ENCODE measurements at places on chromosomes 4 and X. TPM values are rescaled to one million over a fixed set of nuclear protein-coding genes. Genes with fewer than 3 reads are reported as not detected.

The MAGEE1 gene
- 15.9 TPM for polyA plus RNA-seq

The HEPH gene
- polyA plus RNA-seq: 8.1 TPM

The SLC2A9 gene
- 5.2 TPM for polyA plus RNA-seq

The IKBKG gene
- 15.2 TPM for polyA plus RNA-seq

The CCSER1 gene
- polyA plus RNA-seq: 0.48 TPM

The PARM1 gene
- 11.2 TPM for polyA plus RNA-seq

The CXCR3 gene
- polyA plus RNA-seq: not detected

The PLAC8 gene
- 2.1 TPM for polyA plus RNA-seq

The CENPE gene
- 0.19 TPM for polyA plus RNA-seq

The GAB3 gene
- polyA plus RNA-seq: 0.59 TPM

The PRDM8 gene
- 6.4 TPM for polyA plus RNA-seq

The TCEAL3 gene
- polyA plus RNA-seq: 111 TPM

The TLR10 gene
- polyA plus RNA-seq: 0.20 TPM

The USP17L18 gene
- polyA plus RNA-seq: not detected

The PRAF2 gene
- polyA plus RNA-seq: 167 TPM

The HSFX2 gene
- 1.9 TPM for polyA plus RNA-seq

The NHSL2 gene
- polyA plus RNA-seq: 1.1 TPM

The RBM3 gene
- polyA plus RNA-seq: 128 TPM

The WNK3 gene
- polyA plus RNA-seq: 0.59 TPM

The HS6ST2 gene
- 0.41 TPM for polyA plus RNA-seq

The BTK gene
- 0.71 TPM for polyA plus RNA-seq

The TEC gene
- polyA plus RNA-seq: 0.29 TPM

The UGT2A1 gene
- polyA plus RNA-seq: not detected

The FAM47A gene
- not detected for polyA plus RNA-seq

The CLTRN gene
- polyA plus RNA-seq: 1.6 TPM

The ABHD18 gene
- 2.5 TPM for polyA plus RNA-seq

The ING2 gene
- 8.3 TPM for polyA plus RNA-seq
